ENCODE measurements at places on chromosomes 5 and 9.

- DNase-seq = no peak
These were observed 147.9 kb upstream of the VLDLR start for GRCh38 chr9:2473681-2474080.

DNA sequence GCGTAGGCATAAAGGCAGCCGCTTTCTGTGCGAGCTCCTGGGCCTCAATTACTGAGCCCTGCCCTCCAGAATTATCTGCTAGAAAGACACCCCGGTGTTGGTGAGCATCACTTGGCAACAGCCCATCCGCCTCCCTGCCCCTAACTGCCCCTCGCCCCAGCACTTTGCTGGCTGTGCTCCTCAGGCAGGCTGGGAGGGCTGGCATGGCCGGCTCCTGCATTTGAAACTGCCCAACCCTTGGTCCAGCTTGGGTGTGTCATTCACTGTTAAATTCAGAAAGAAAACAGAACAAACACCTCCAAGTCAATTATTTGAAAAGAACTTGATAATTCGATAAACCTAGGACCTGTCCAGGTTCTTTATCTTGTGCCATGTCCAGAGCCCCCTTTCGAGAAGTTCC lies 334.2 kb downstream of the IRX2 start:
- no peak for DNase-seq

DNA sequence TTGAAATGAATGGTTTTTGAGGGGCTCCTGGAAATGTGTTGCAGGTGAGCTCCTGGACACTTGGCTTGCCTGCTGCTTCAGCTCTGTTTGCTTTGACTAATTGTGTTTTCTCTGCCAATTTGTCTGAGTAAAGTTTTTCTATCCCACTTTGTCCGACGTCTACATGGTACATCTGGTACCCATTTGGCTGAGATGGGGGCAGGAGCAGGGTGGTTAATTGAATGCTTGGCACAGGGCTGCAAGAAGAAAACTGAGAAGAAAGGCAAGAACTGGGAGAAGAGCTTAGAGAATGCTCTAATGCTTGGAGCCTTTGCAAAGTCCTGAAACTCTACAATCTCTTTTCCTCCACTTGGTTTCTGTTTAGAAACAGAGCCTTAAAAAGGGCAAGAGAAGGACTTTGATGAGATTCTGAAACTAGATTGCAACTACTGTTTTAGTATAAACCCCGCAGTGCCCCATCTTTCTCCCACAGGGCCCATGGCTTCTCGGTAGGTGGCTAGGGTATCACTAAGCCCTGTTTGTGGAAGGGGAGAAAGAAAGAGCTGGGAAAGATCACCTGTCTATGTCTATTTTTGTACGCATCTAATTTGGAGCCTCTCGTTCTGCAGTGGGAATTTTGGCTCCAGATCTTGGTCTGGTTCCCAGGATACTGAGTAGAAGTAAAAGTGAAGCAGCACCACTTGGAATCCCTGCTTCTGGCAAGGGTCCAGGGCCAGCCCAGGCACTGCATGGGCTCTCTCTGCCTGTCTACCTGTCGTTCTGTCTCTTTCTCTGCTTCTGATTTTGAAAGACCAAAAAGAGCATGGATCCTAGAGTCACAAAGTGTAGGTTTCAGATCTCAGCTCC lies 214.4 kb downstream of the SEMA6A start:
- no peak for DNase-seq

DNA sequence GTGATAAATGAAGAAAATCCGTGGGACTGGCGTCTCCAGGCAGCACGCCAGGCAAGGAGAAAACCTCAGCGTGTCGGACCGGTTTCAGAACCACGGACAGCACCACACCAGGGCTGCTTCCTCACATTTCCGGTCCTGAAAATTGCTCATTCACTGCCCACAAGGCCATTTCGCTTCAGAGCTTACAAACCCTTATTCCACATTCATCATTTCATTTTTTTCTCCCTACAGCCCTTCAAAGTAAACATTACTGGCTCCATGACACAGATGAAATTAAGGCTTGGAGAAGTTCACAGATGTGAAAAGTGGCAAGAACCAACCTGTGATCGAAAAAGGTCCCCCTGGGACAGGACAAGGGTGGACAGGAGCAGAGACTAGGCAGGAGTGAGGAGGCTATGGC lies 1.5 kb upstream of the GPRIN1 start:
- DNase-seq = peak; percentile 35

DNA sequence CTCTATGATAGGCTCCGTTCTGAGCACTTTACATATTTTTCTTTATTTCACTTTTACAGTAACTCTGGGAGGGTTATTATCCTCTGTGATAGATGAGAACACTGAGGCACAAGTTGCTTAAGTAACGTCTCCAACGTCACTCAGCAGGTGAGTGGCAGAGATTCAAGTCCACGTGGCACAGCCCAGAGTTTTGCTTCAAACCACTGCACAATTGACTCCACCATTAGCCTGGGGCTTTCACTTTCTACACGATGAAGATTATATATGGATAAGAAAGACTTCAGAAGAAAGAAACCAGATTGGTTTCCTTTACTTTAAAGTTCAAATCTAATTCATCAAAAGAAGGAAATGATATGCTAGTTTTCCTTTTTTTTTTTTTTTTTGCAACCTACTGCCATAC lies 245.9 kb downstream of the SYK start:
- peak; percentile 20 for DNase-seq

DNA sequence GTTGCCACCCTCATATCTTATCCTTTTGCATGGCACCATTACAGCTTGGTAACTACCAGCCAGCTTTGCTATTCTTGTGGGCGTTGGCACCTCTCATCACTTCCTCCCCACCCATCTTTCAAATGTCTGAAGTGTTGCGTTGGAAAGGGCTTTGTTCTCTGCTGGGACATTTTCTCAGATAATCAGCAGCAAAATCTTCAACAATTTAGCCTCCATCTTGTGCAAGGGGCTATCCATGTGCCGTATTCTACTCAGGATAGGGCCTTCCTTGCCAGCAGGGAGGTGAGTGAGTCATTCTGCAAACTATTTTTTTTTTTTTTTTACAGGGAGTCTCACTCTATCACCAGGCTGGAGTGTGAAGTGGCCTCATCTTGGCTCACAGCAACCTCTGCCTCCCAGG lies 62.1 kb upstream of the NUDT12 start:
- no peak for DNase-seq

- no peak for DNase-seq
These were observed 270.6 kb downstream of the MLLT3 start for GRCh38 chr9:20351715-20352114.

- DNase-seq = no peak
These were observed 177.0 kb downstream of the MSX2 start for GRCh38 chr5:174901336-174901735.

DNA sequence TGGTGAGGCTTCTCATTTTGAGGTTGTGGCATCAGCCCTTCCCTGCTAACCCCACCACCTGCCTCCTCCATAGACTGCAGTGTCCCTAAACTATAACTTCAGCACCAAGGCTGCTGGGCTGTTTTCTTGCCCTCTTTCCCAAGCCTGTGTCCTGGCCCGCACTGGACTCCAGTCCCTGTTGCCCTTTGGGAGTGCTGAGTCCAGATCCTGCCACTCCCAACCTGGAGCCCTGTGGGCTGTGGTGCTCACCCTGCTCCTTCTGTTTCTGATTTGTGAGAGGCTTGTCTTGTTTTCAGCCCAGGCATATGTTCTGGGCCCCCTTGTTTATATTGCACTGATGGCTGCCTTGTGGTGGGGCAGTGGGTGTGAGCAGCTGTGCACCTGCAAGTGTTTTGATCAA lies 39.7 kb upstream of the RNU6ATAC start:
- DNase-seq = no peak

GRCh38 chr9:123065196-123065595 lies 31.7 kb downstream of the GPR21 start:
- no peak for DNase-seq

DNA sequence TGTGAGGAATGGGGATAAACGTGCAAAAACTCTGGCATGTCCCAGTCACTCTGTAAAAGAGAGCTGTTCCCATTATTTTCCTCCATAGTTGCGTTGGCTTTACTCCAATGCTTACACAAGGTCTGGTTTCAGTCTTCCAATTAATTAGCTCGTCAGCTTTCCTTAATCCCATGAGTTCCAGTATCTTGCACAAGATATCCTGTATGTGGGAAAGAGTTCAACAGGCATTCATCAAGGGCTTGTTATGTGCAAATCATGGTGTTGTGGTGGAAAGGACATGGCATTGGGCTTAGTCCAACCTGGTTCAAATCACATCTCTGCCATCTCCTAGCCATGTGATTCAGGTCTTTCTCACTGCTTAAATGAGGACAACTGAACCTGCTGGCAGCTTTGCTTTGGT lies 77.5 kb upstream of the PANK3 start:
- DNase-seq = no peak

DNA sequence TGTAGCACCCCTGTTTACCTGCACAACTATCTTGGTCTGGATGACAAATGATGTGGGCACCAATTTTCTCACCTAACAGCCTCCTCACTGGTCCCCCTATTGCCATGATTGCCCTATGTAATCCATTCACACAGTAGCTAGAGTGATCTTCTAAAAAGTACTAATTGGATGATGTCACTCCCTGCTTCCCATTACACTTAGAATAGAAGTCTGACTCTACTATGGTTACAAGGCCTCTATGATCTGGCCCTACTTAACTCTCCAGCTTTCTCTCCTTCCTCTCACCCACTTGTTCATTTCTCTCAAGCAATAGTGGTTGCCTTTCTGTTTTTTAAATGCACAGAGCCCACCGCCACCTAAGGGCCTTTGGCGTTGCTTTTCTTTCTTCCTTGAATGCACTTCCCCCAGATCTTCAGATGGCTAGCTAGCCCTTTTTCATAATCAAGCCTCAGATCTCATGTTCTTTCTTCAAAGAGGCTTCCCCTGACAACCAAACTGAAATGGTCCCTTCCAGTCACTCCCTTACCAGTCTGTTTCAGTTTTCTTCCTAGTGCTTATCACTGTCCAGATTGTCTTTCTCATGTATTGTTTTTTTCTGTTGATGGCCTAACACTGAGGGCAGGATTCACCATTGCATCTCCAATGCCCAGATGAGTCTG lies 8.7 kb downstream of the IGIP start:
- DNase-seq = no peak

DNA sequence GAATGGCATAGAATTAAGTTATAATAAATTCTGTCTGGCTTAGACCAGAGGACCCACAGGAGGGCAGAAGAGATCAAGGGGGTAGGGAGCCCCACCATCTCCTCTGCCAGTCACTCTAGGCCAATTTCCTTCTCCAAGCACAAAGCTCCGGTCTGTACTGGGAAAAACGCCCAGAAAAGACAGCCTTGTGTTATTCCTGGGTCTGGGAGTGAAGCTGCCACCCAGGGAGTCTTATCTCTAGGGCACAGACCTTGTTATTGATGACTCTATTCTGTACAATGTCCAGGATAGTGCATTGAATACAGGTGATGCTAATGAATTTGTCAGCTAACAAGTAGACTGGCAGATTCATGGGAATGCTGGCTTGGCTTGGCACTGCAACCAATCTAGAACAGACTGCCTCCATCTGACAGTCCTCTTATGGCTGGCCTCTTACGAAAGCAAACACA lies 60.7 kb downstream of the MED27 start:
- no peak for DNase-seq

GRCh38 chr5:77449981-77450380 lies 42.1 kb downstream of the WDR41 start:
- DNase-seq = no peak

- DNase-seq = no peak
These were observed 179.8 kb downstream of the DCP2 start for GRCh38 chr5:113156271-113156877.

GRCh38 chr9:114450833-114451706 lies 54.2 kb downstream of the WHRN start:
- no peak for DNase-seq

GRCh38 chr9:89436326-89436725 lies 61.6 kb downstream of the SEMA4D start:
- DNase-seq = no peak

DNA sequence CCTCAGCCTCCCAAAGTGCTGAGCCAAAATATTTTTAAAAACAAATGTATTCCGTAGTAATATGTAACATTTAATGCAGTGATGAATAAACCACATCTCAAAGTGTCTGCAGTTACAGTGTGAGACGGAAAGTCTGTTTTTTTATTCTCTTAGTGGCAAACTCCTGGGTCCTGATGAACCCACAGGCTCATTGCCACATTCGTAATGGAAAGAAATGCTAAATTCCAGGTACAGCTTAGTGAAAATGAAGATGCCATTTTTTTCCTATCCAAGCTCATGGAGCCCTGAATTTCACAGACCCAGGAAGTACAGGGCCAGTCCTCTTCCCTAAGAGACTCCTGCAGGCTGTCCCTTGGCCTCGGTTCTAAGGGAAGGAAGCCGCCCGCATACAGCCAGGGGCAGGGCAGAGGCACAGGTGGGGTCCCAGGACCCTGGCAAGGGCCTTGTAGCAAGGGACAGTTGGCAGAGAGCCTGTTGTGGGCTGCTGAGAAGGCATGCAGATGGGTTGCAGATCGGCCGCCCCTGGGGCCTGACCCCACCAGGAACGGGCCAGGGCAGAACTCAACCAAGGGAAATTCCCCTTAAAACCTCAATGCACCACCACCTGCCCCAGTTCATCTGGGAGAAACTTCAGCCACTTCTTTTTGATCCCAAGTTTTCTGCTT lies 36.2 kb downstream of the IPPK start:
- no peak for DNase-seq

- DNase-seq = no peak
These were observed 141.7 kb upstream of the MARCHF11 start for GRCh38 chr5:16321284-16321683.

DNA sequence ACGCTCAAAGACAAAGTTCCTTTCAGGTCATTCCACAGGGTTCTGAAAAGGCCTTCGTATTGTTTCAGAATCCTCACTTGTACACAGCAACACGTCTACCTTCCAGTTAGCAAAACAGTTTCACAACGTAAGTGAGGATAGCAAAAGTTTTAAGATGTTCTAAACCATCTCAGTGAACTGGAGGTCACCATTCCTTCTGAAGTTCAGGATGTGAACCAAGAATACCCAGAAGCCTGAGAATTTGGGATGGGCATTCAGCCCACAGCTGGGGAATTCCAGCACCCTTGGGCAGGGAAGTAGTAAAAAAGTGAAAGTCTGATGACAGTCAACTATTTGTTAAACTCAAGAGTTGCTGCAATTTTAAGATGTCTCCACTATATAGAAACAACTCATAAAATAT lies 224.5 kb downstream of the BNC2 start:
- DNase-seq = no peak

- DNase-seq = no peak
These were observed 114.2 kb downstream of the AOPEP start for GRCh38 chr9:94840738-94841137.

GRCh38 chr9:126609191-126609590 lies 4.5 kb upstream of the LMX1B start:
- no peak for DNase-seq

DNA sequence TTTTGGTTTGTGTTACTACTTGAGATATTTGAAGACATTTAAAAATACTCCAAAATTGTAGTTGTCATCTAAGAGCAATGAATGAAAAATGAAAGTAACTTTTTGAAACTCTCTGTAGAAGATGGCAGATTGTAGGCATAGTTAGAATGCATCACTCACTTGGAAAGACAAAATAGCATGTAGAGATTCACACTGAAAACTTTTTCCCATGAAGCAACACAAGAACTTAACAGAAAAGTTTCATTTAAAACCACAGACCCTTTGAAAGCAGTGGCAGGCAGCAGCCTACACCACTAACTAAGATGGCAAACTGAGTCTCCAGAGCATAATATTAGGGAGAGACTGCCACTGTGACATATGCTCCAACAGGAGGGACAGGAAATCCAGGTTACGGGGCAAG lies 18.9 kb upstream of the FAM174A start:
- DNase-seq = no peak
